MG63 (cell line): ENCODE measurements at places on chromosomes 13 and 19. TPM values are rescaled to one million over a fixed set of nuclear protein-coding genes. Genes with fewer than 3 reads are reported as not detected.

CLDN10 gene
- total RNA-seq, result not detected in 2 replicates

DNA sequence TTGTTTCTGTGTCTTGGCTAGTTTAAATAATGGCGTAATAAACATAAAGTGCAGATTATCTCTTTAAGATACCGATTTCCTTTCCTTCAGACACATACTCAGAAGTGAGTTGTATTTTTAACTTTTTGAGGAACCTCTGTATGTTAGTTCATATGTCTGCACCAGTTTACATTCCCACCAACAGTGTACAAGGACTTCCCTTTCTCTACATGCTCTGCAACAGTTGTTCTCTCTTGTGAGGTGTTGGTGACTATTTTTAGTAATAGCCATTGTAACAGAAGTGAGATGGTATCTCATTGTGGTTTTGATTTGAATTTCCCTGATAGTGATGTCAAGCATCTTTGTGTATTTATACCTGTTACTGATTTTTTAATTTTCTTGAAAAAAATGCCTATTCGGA, 418.6 kb downstream of the UQCRFS1 start:
- no peak for DNase-seq

- DNase-seq, result no peak
Measured at GRCh38 chr13:73715114-73715910, 418.9 kb downstream of the KLF12 start.

CBY2 gene
- total RNA-seq, result not detected in 2 replicates

GFY gene
- not detected in 2 replicates for total RNA-seq

CILP2 gene
- total RNA-seq, result 0.66 and 1.1 TPM in 2 replicates
